ENCODE measurements at places on chromosomes 5 and 9.

DNA sequence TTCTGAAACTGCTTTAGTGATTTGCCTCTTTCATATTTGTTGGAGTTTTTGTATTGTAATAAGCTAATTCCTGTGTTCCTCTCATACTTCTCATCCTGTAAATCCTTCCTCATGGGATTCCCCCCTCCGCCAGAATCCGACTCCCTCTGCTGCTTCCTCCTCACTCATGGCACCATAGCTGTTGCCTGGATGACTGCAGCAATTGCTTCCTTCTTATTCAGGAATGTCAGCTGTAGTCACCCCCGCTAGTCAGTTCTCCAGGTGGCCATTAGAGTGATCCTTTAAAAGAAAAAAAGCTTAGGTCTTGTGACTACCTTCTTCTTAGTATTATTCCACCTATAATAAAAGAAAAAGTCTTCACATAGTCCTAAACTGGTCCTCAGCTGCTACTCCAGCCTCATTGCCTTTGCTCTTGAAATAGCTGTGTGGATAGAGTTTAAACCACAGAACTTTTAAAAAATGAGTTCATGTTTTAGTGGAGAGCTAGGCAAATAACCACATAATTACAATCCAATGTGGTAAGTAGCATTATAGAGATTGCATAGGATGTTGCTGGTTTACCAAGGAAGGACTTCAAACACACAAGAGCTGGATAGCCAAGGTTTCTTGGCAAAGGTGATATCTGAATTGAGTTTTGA lies 227.3 kb downstream of the KDM4C start:
- no peak for DNase-seq

DNA sequence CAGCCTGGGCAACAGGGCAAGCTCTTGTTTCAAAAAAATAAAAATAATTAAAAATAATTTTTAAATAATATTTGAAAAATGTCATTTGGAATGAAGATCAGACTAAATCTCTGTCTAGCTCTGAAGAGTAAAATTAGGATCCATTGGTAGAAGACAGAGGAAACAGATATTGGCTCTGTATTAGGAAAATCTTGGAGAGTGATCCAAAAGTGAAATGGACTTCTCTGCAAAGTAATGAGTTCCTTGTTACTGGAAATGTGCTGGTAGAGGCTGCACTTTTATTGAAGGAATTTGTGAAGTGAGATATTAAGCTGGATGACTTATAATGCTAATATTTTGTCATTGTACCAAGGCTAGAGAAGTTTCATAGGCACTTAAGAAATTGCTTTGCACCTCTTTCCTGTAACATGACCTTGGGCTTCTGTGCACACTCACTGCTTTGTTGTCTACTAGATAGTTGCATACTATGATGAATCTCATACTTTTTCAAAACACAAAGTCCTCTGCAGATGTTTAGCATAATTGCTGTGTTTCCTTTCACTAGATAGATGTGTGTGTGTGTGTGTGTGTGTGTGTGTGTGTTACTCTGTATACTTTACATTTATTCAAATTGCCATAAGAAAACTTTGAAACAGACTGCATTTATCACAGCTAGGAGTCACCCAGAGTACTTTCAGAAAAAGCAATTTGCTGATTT lies 13.1 kb downstream of the THBS4 start:
- no peak for DNase-seq

- DNase-seq = no peak
Observed at GRCh38 chr9:98375138-98375726, 119.8 kb upstream of the TBC1D2 start.

GRCh38 chr9:1880038-1880565 lies 135.0 kb upstream of the SMARCA2 start:
- no peak for DNase-seq

- no peak for DNase-seq
Observed at GRCh38 chr9:134782921-134783698, 97.5 kb upstream of the FCN2 start.

- no peak for DNase-seq
Observed at GRCh38 chr5:82104872-82105271, 133.0 kb downstream of the ATG10 start.

GRCh38 chr5:117131048-117131679 lies 556.5 kb upstream of the SEMA6A start:
- DNase-seq = no peak

DNA sequence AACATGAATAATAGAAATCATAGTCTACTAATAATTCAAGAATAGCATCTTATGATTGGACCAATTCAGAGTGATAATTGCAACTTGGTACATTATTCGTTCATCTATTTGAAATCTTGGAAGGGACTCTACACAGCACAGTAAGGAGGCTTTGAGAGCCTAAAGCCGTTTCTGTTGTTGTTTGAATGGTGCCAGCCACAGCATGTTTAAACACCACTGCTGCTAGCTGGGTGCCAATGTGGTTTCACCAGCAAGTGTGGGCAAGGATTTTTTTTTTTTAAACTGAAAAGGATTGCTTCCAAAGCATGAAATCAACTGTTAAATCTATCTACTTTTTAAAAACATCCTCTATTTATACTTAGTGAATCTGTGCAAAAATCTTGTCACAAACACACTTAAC lies 253.9 kb upstream of the MAP3K1 start:
- DNase-seq = no peak

DNA sequence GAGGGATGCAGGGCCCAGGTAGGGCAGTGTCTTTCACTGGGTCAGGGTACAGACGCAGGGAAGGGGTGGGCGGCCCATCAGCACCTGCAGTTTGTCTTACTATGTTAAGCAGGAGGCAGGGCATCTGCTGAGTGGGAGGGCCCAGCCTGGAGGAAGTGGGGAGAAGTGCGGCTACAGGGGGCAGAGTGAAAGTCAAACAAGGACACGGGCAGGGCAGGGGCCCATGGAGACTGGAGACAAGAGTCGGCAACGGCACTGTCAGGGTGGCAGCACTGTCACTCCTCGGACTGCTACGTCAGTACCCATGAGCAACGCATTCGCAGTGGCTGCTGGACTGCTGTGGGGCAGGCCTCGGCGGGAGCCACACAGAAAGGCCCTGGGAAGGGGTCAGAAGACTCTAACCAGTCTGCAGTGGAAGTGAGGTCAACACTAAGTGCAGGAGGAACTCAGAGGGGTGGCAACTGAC lies 19.7 kb downstream of the CAMSAP1 start:
- DNase-seq = peak; percentile 77

DNA sequence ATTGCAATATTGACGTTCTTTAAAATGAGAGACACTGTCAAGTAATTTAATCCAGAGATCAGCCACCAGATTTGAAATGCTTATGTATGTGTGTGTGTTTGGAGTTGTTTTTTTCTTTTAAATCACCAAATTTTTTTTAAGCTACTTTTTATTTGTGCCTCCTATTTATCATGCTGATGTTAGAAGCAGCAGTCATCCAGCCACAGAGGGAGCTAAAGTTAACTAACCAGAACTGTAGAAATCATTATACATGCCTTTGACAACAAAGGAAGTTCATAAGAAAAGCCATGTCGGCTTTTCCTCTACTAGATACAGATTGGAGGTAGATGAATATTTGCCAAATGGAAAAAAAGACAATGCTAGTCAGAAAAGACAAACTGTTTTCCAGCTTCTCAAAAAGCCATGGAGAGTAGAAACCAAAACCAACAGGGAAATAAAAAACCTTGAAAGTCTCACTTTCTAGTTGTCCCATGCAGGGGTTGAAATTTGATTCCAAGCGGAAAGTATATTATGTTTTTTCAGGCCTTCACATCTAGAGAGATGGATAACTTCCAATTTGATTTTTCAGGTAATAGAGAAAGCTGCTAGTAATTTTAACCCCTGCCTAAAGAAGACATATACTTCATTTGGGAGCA lies 4.5 kb downstream of the PURA start:
- DNase-seq = no peak

- no peak for DNase-seq
Observed at GRCh38 chr9:107307331-107307730, 24.3 kb downstream of the RAD23B start.

DNA sequence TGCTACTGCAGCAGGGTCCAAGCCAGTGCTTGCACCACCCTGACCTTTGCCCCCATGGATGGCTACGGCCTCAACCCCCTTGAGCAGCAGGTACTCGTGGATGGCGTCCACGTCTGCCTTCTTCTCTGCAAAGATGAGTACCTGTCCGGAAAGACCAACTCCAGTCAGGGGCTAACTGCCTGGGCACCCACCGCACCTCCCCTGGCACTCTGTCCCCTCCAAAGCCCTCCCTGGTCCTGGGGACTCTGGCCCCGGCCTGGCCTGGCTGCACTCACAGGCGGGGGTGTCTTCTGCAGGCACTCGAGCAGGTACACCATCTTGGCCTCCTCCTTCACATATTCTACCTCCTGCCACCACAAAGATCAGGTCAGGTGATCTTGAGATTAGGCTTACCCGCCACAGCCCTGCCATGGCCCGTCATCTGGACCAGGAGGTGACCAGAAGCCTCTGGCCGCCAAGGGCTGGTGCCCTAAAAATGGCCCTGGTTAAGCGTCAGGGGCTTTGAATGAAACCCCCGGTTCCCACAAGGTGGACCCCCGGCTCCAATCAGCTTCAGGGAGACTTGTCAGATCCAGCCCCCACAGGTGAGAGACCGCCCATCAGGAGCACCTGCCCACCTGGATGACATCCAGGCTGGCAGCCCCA lies 3.2 kb upstream of the DOK3 start:
- no peak for DNase-seq

DNA sequence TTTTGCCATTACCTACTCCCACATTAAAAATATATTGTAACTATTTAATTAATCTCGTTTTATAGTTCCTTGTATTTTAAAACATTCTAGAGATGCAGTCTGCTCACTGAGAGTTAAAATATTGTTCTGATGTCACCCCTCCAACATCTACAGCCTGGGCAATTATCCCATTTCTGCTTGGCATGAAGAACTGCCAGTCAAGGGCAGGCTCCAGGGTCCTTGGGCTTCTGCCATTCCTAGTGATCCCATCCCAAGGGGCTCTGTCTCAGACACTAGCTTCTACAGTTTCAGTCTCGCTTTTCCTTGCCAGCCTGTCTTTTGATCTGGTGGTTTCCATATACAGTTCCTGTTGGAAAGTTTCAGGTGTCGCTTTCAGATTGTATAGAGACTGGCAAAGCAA lies 287.2 kb downstream of the TMEM232 start:
- DNase-seq = no peak

GRCh38 chr9:18632632-18633403 lies 158.9 kb downstream of the ADAMTSL1 start:
- DNase-seq = no peak

GRCh38 chr9:4289411-4290326 lies 10.2 kb downstream of the GLIS3 start:
- DNase-seq = no peak

DNA sequence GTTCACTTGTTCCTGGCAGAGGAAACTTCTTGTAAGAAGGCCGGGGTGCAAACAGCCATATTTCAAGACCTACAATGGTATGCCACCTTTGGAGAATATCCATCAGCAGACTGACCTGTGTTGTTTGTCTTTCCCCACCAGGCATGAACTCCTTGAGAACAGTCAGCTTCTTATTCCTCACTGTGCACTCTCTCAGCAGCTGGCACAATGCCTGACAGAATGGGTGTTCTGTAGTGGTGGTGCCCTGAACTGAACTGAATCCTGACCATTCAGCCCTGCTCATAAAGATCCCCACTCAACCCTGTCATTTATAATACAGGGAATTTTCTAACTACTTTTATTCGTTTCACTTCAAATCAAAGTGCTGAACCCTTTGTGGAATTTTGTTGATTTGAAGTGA lies 206.9 kb downstream of the COX7C start:
- DNase-seq = no peak

GRCh38 chr5:135137146-135137915 lies 103.3 kb upstream of the PITX1 start:
- no peak for DNase-seq

DNA sequence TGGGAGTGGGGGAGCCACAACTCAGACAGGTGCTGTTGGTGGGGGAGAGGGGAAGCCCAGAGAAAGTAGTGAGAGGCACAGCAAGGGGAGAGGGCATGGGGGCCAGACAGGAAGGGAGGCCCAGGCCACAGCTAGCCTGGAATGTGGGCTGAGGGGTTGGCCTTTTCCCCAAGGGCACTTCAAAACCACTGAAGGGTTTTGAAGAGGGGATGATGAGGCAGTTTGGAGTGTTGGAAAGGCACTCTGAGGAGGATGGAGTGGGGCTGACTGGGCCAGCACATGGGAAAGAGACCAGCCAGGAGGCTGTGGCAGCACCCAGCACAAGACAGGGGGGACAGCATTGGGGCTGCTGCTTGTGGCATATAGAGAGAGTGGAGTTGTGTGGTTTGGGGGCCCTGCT lies 3.8 kb downstream of the PSD2 start:
- DNase-seq = no peak

GRCh38 chr9:105243015-105243686 lies 1.3 kb upstream of the SLC44A1 start:
- no peak for DNase-seq

GRCh38 chr9:75709698-75710097 lies 180.8 kb upstream of the PCSK5 start:
- DNase-seq = no peak

GRCh38 chr5:42811591-42812446 lies at the start of gene SELENOP:
TSS of gene SELENOP (minus strand) at chr5:42811892. CDS start at chr5:42808353, 3,539 bp downstream.
- DNase-seq = no peak

- DNase-seq = no peak
Observed at GRCh38 chr5:26881901-26882300, 156.5 kb downstream of the CDH9 start.

GRCh38 chr5:36033486-36033885 lies 33.2 kb downstream of the UGT3A2 start:
- no peak for DNase-seq

- no peak for DNase-seq
Observed at GRCh38 chr9:68714416-68715180, 9.6 kb downstream of the PIP5K1B start.

DNA sequence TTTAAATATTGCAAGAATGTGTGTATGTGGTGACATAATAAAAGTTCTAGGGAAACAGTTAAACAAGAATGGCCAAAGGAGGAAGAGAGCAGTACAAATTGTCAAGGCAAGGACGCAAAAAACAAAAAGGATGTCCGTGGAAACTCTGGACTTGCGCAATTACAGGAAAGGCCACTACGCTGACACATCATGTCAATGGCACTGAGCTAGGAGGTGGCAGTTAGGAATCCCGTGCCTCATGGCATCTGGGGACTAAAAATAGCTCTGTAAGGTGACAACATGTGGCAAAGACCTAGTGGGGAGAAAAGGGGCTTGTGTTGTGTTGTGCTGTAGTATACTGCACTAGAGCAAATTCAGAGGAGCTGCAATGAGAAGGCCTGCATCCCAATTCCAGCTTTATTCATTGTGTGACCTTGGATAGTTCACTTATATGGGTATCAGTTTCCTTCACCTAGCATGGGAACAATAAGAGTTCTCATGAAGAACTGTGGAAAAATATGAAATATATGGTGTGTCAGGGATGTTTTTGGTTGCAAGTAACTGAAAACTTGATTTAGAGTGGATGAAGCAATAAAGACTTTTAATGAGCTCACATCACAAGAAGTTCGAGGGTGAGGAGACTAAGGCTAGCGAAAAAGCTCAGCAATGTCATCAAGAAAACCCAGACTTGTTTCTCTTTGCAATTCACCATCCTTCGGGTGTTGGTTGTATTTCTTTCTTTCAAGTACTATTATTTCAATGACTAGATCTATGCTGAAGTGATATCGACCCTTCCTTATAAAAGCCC lies 124.1 kb upstream of the STC2 start:
- no peak for DNase-seq
